ENCODE measurements at places on chromosomes 16 and 17.

GRCh38 chr17:63140255-63140654 is 174.2 kb downstream of the TANC2 start:
- DNase-seq = no peak

- DNase-seq = no peak
Measured at GRCh38 chr17:79991140-79991923, 44.3 kb downstream of the TBC1D16 start.

DNA sequence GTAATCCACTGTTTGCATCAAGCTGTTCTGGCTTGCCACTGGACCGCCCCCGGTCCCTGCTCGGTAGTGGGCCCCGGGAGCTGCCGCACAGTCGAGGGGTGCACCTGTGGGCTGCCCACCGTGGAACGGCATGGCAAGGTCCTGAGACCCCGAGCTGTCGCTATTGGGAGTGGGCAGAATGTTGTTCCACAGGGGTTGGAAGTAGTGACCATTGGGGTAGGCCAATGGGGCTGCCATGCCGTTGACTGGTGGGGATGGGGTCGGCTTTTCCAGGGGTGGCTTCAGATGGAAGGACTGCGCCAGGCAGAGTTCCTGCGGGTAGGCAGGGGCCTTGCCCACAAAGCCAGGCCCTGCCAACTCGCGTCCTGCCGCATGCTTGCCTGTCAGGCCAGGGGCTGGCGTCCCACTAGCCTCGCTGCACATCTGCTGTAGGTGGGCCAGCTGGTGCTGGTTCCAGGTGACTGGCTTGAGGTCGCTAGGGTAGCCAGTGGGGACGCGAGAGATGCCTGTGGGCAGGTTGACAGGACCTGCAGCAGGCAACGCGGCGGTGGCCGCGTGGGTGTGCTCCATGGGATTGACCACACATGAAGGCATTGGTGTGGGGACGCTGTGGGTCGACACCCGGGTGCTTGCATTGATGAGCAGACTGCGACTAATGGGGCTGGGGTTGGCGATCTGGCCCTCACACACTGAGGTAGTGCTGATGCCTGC is 14.8 kb downstream of the TRAF4 start:
- no peak for DNase-seq

- DNase-seq = no peak
Measured at GRCh38 chr17:83186226-83186625, 106.8 kb downstream of the METRNL start.

DNA sequence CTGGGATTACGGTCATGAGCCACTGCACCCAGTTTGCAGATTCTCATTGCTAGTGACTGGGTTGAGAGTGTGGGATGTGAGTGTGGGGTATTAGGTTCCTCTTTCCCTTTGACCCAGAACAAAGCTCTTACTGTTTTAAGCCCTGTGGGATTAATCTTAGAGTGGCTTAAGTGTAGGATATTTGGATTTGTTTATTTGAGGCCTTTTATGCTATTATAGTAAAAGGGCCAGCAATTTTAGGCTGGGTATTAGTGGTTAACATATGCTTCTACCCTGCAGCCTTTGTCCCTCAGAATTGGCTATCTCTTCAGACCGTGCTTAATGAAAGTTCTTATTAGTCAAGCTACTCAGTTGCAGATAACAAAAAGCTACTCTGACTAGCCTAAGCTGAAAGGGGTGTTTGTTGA is 3.2 kb downstream of the SGF29 start:
- DNase-seq = no peak

DNA sequence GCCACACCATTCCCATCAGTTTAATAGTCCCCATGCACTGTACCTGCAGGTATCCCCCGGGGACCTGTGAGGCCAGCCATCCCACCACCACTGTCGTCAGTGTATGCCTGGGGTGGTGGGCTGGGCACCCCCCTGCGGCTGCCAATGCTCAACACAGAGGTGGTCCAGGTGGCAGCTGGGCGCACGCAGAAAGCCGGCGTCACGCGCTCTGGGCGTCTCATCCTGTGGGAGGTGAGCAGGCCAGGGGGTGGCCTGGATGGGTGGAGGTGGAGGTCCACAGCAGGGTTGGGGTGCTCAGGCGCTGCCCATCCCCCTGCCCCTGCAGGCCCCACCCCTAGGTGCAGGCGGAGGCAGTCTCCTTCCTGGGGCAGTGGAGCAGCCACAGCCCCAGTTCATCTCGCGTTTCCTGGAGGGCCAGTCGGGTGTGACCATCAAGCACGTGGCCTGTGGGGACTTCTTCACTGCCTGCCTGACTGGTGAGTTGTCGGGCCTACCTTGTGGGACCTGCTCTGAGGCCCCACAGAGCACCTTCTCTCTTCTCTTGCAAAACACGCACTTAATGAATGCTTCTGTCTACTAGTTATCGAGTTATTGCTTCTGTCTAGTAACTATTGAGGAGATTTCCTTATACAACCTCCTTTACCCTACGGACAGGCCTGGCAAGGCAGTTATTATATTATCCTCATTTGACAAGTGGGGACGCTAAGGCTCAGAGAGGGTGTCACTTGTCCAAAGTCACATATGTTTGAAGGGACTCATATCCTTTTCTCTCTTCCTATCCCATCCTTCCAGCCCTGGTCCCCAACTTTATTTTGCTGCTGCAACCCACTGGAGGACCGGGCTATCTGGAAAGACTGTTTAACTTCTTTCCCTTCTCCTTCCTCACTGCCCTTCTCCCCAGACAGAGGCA is 5.8 kb upstream of the TRAF4 start:
- no peak for DNase-seq

DNA sequence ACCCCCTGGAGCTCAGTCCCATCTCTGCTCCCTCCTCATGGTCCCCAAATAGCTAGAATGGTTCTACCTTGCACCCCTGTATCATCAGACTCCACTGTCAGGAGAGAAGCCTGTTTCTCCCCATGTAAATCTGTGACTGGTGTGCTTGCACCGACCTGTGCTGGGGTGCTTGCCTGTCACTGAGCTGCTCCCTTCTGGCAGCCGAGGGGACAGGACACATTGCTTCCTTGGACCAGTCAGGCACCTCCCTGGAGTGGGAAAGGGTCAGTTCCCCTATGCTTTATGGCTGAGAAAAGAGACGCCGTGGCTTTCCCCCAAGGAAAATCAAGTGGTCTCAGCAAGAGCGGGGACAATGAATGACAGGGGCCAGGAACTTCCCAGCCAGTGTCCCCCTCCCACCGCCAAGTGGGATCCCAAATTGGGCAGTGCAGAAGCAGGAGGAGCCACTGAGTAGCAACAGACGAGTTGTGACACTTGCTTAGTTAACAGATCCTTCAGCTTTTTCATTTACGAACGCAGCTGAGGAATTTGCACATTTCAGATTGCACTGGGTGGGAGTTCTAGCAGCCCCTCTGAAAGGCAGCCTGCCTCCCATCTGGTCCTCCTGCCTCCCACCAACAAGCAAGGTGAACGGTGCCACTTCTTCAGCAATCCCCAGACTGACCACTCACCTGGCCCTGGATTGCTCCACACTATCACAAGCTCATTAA is 156.4 kb downstream of the KATNIP start:
- DNase-seq = no peak

DNA sequence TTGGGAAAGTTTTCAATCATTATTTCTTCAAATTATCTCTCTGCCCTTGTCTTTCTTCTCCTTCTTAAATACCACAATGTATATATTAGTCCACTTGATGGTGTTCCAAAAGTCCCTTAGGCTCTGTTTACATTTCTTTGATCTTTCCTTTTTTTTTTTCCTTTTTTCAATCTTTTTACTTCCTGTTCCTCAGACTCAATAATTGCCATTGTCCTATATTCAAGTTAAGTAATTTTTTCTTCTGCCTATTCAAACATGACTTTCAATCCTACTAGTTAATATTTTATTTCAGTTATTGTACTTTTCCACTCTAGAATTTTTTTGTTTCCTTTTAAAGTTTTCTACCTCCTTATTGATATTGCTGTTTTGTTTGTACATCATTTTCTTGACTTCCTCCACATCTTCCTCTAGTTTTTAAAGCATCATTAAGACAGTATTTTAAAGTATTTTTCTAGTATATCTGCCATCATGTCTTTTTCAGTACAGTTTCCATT is 15.8 kb upstream of the UQCRC2 start:
- DNase-seq = no peak

DNA sequence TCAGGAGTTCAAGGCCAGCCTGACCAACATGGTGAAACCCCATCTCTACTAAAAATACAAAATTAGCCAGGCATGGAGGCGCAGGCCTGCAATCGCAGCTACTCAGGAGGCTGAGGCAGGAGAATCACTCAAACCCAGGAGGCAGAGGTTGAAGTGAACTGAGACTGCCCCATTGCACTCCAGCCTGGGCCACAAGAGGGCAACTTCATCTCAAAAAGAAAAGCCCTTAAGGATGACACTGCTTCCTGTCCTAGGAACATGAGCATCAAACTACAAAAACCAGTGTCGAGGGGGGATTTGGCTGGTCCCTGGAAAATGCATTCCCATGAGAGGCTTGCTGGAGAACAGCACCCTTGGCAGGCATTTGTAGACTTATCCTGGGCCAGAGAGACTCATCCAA is 449.5 kb upstream of the PSMD7 start:
- no peak for DNase-seq

DNA sequence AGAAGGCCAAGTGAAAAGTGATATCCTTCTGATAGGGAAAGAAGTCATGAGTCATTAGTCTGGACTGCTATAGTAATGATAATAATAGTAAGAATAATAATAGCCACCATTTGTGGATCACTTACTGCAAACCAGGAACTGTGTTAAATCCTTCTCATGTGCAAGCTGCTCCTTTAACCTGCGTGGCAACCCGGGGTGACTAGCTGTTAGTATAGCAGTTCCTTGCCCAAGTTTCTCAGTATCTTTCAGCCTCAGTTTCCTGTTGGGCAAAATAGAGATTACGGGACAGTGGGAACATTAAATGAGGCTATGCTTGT is 129.5 kb downstream of the CDH13 start:
- DNase-seq = no peak

GRCh38 chr16:81495321-81496234 is 51.0 kb downstream of the CMIP start:
- no peak for DNase-seq

- no peak for DNase-seq
Measured at GRCh38 chr17:79930877-79931816, 91.9 kb upstream of the CBX4 start.

DNA sequence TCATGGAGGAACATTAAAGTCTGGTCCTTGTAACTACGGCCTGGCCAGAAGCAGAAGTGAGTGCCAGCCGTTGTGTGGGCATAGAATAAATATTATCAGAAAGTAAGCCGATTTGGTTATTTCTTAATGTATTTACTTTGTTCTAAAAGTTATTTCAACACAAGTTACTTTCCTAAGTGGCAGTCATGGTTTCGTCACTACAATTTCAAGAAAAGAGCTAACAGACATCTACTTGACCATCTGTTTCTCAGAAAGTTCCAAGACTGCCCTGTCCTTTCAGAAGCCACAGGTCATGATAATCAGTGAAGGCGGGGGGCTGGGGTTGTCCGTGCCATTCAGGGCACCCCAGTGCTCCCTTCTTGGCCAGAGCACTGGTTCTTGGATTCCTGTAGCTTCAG is 14.9 kb upstream of the FASN start:
- DNase-seq = no peak

- DNase-seq = no peak
Measured at GRCh38 chr17:53227111-53227510, 595.6 kb upstream of the KIF2B start.

GRCh38 chr16:67082891-67083290 is 26.9 kb upstream of the PHAF1 start:
- DNase-seq = no peak

GRCh38 chr16:81094771-81095251 is 1.4 kb downstream of the GCSH start:
- no peak for DNase-seq

- no peak for DNase-seq
Measured at GRCh38 chr17:61457226-61457983, 5.2 kb downstream of the TBX4 start.

- DNase-seq = no peak
Measured at GRCh38 chr17:43224146-43224705, 4.2 kb downstream of the CCDC200 start.

GRCh38 chr17:56313201-56313600 is 159.9 kb downstream of the ANKFN1 start:
- no peak for DNase-seq

DNA sequence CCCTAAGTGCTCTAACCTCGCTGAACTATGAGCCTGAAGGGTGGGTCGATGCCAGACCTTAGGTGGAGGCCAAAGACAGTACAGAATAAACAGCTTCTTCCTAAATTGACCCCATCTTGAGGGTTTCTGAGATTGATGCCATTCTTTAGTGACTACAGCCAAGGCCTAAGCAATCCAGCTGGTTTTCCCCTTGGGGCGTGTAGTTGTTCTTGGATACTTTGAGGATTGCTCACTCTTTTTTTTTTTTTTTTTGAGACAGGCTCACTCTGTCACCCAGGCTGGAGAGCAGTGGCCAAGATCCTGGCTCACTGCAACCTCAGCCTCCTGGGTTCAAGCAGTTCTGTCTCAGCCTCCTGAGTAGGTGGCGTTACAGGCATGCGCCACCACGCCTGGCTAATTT is 2.0 kb downstream of the OVCA2 start:
- no peak for DNase-seq

GRCh38 chr17:67689534-67690177 is 28.1 kb upstream of the NOL11 start:
- peak; percentile 19 for DNase-seq

- no peak for DNase-seq
Measured at GRCh38 chr17:79622776-79623175, 11.9 kb upstream of the RBFOX3 start.

- DNase-seq = no peak
Measured at GRCh38 chr16:73052576-73052975, 4.6 kb upstream of the ZFHX3 start.

- DNase-seq = no peak
Measured at GRCh38 chr16:70746040-70746707, 54.8 kb downstream of the VAC14 start.

GRCh38 chr17:80283116-80283852 is 22.6 kb downstream of the RNF213 start:
- no peak for DNase-seq

DNA sequence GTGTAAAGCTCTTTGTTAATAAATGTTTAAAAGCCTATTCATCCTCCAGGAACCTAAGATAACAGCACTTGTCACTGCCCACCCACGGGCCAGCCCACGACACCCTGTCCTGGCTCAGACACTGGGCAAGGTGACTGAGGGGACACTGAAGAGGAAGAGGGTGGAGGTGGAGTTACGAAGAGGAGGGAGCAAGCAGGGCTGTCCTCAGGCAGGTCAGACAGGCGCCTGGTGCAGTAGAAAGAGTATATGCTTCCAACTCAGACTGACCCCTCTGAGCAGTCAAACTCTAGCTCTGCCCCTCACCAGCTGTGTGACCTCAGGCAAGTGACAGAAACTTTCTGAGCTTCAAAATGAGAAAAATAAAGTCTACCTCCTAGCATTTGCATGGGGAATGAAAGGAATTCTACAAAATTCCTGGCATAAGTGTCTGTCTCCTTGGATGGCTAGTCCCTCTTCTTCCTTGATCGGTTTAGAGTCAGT is 22.8 kb downstream of the TEX2 start:
- DNase-seq = no peak

GRCh38 chr17:70905796-70906195 is 736.5 kb downstream of the KCNJ2 start:
- no peak for DNase-seq

Data from right kidney (tissue), 9 donors.